ENCODE measurements at places on chromosomes 4 and X.

DNA sequence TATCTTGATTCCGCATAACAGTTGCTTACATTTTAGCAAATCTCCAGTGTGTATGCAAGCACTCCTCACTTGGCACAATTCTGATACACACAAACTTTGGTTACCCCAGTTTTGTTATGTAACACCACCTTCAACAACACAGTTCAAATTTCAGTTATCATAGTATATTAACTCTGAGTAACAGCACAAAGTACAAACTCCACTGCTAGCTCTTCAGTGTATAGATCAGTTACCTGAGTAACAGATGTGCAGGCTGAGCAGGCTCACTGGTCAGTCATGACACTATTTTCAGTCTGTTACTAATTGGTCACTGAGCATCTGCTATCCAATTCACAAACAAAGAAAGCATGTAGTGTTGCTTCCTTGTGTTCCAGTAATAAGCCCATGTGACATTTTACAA lies 55.4 kb downstream of the PKD2 start:
- no peak for DNase-seq

DNA sequence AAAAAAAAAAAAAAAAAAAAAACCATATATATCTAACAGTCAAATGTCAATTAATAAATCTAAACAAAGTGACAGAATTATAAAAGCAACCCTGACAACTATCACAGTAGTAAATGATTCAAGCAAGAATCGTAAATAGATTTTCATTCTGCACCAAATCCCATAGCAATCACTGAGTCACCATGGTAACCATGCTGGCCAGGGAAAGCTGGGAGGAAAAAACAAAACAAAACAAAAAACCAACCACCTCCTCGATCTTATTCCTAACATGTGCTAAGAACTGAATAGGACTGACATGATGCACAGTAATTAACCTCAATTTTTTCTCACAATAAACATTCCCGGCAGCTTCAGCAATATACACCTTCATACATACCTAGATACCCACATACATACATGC lies 30.6 kb upstream of the RAB40A start:
- DNase-seq = no peak

- DNase-seq = no peak
Measured at GRCh38 chr4:38820329-38821061, 15.9 kb upstream of the TLR1 start.

- DNase-seq = no peak
Measured at GRCh38 chr4:1994938-1995337, 13.8 kb downstream of the NELFA start.

DNA sequence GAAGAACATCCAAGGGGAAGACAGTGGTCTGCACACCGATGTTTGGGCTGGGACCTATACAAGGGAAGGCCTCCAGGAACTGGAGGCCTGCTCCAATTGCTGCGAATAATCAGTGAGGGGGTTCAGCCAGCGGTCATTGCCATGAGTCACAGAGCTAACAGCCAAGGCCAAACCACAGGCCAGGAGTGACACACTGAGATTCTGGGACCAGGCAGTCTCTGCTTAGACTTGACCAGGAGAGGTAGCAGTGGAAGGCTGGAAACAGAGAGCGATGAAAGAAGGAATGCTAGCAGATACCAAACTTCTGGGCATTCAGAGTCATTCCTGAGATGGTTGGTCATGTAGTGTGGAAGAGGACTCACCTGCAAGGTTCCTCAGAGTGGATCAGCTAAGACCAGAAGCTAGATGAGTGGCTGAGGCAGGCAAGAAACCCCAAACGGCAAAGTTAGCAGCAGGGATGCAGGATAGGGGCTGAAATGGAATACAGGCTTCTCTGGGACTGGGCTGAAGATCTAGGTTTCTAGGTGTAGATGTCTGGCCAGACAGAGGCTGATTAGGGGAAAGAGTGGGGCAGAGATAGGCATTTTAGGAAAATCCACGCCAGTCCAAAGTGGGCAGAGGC lies 54.7 kb downstream of the CNGA2 start:
- no peak for DNase-seq

DNA sequence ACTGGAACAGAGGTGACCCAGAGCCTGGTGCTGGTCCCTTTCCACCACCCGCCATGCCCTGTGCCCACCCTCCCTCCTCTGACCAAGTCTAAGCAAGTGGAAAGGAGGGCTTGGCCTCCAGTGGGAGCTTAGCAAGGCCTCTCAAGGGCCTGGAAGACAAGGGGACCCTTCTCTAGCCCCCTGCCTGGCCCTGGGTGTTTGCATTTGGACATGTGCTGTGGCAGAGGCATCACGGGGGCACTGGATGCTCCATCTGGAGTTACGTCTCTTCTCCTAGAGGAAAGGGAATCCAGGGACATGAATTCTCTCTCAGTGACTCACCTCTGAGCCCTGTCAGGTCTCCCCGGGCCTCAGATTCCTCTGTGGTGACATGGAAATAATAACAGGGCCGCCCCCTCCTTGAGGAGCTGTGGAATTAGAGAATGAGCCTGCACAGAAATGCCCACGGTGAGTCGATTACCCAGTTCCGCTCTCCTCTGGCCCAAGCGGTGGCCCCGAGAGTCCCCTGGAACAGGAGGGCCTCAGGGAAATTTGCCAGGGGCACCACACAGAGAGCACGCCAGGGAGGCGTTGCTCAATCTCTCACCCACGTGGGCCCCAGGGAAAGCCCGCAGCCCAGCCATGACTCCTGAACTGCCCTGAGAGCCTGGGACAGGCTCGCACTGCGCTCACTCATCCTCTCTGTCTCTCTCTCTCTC lies 189.6 kb downstream of the BCOR start:
- DNase-seq = no peak

DNA sequence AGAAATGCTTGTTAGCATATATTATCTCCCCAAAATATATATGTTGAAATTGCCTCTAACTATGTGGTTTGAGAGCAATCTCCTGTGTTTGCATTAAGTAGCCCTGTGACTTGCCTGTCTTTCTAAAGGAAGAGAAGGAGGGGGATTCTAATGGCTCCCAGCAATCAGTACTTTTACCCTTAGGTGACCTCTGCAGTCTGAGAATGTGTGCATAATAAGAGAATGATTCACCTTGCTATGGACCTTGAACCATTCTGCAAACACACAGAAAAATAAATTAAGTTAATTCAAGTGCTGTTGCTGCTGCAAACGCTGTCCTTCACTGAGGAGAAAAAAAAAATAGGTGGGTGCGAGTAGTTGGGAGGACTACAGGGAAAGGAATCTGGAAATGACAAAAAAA lies 322.2 kb downstream of the IQCM start:
- no peak for DNase-seq

DNA sequence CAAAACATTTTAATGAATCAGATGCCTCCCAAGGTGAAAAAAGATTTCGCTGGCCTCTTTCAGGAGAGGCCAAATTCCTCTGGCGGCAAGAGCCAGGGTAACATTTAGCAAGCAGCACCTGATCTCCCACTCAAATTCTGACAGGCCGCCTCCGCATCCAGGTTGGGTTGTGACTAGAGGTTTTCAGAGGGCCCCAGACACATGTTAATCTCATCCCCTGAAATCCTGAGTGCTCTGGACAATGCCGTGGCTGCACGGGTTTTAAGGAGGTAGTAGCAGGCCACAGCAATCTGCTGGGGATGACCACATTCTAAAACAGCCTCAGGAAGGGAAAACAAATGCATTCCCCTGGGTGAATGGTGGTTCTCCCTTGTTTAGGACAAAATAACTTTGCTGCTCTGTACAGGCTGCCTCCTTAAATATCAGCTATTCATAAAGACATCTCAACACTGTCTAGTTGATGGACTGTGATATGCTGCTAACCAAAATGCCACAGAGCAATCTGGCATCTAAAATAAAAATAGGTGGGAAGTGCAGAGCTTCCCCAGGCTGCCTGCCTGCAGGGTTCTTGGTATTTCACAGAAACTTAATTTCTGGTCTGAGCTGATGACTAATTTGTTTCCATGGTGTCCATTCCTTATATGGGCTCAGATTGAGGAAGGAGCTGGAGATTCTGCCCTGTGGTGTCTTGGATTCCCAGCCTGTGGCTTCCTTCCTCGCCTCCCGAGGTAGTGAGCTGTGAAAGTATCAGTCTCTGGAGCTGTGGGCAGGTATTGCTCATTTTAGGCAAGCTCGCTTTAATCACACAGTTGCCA lies 202.0 kb downstream of the DCLK2 start:
- peak; percentile 73 for DNase-seq

- no peak for DNase-seq
Measured at GRCh38 chr4:166323250-166323649, 450.2 kb downstream of the TLL1 start.

GRCh38 chr4:184889666-184890335 lies 64.0 kb upstream of the ACSL1 start:
- DNase-seq = no peak

GRCh38 chrX:6465756-6466155 lies 69.2 kb downstream of the VCX3A start:
- DNase-seq = no peak

GRCh38 chr4:138927072-138927471 lies 88.5 kb upstream of the NOCT start:
- no peak for DNase-seq

DNA sequence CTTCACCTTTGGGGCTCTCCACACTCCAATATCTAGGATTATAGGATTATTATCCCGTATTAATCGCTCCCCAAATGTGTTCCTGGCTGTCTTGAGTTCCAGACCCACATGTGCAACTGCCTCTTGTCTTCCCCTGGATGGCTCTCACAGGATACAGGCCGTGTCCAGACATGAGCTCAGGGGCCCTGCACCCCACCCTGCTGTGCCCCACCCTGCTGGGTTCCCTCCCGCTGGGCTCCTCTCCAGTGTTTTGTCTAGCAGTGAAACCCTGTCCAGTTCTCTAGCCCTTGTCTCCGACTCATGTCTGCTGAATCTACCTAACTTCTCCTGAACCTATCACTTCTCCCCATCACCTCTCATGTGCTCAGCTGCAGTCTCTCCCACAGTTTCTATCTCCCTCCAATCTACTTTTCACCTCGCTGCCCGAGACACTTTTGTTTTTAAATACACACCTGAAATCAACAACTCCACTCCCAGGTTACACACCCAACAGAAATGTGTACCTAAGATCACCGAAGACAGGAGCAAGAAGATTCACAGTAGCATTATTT lies 2.0 kb downstream of the RNF212 start:
- DNase-seq = no peak

GRCh38 chr4:162706632-162707031 lies 460.1 kb downstream of the NAF1 start:
- no peak for DNase-seq

DNA sequence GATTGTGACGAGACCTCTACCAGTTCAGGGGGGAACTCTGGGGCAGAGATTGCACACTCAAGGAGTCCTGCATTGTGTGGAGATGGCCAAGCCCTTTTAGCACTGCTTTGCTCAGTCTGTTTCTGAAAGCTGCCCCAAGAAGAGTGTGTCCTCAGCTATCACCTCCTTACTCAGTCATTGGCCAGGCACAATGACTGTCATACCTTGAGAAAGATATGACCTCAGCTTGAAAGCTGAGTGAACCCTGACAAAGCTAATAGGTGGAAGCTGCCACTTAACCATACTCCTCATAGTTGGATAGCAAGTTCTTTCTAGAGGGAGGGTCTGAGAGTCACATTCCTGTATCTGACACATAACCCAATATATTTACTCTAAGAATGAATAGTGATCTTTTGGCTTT lies 37.8 kb upstream of the DIPK2B start:
- no peak for DNase-seq

GRCh38 chr4:110795971-110796370 lies 173.1 kb upstream of the PITX2 start:
- no peak for DNase-seq

DNA sequence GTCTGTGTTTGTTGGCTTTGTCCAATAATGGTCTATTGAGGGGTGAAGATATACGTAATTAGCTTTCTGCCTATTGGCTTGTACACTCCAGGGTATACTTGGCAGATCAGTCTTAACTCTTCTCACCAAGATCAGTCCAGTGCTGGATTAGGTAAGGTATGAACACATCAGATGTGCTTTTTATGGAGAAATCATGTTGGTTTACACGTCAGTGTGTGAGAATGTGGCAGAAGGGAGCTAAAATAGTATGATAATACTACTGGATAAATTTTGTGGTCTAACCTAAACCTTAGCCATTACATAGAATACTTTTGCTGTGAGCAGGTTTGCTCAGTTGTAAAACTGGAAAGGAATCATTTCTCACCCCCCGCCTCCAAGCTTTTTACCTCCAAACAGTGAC lies 4.2 kb downstream of the PDHA1 start:
- DNase-seq = no peak

GRCh38 chr4:30792601-30793000 lies 72.4 kb downstream of the PCDH7 start:
- no peak for DNase-seq

GRCh38 chrX:110171442-110171841 lies 146.4 kb downstream of the AMMECR1 start:
- no peak for DNase-seq

- DNase-seq = no peak
Measured at GRCh38 chr4:87451537-87451936, 29.2 kb downstream of the NUDT9 start.

GRCh38 chrX:107738768-107739167 lies 36.8 kb downstream of the TSC22D3 start:
- no peak for DNase-seq

- DNase-seq = no peak
Measured at GRCh38 chrX:55867181-55867651, 149.7 kb downstream of the RRAGB start.

DNA sequence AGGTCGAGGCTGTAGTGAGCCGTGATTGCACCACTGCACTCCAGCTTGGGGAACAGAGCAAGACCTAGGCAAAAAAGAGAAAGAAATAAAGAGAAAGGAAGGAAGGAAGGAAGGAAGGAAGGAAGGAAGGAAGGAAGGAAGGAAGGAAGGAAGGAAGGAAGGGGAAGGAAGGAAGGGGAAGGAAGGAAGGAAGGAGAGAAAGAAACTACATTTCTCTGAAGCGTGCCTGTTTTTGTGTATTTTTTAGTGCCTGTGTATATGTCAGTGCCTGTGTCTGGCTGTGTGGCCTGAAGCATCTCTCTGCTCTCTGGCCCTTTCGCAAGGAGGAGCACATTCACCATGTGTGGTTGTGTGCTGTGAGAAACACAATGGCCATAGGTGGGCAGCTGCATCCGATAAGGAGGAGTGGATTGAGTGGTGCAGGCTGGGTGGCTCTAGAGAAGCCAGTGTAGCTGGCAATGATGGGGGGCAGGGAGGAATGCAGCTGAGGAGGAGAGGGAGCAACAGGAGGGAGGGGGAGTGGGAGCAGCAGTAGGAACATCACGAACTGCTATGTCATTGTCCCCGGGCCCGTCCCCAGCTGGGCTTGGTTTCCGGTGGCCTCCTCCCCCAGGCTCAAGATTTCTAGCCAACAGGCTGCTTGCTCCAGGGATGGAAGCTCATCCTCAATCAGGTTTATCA lies 11.4 kb downstream of the SYN1 start:
- DNase-seq = no peak

DNA sequence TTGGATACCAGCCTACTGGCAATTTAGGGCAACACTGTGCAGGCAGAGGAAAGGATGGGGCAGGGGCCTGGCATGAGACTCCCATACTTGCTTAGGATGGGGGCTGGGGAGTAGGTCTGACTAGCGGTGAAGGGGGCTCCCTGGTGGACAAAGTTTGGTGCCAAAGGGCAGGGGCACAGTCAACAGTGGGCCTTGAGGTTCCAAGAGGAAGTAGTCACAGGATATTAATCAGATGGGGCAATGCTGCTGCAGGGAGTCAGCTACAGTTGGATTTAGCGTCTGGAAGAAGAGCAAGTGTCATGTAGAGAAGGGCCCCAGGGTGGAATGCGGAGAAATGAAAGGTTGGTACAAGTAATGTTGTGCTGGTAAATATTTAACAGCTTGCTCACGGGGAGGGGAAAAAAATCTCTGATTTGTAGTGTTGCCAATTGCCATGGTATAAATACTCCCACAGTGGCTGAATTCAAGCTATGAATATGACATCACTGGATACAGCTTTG lies 139.4 kb downstream of the PJA1 start:
- DNase-seq = no peak
